ENCODE measurements at places on chromosomes 4 and X.

GRCh38 chr4:17280261-17281018 is 231.4 kb downstream of the QDPR start:
- no peak for DNase-seq

GRCh38 chrX:46575991-46576392 is 2.4 kb downstream of the CHST7 start:
- no peak for DNase-seq

GRCh38 chr4:138911909-138912703 is 103.5 kb upstream of the NOCT start:
- DNase-seq: no peak

GRCh38 chrX:20266810-20267606 is at the start of gene RPS6KA3:
RPS6KA3 (minus strand) TSS chrX:20266909; CDS start chrX:20266632, 277 bp downstream.
- peak; percentile 80 for DNase-seq

DNA sequence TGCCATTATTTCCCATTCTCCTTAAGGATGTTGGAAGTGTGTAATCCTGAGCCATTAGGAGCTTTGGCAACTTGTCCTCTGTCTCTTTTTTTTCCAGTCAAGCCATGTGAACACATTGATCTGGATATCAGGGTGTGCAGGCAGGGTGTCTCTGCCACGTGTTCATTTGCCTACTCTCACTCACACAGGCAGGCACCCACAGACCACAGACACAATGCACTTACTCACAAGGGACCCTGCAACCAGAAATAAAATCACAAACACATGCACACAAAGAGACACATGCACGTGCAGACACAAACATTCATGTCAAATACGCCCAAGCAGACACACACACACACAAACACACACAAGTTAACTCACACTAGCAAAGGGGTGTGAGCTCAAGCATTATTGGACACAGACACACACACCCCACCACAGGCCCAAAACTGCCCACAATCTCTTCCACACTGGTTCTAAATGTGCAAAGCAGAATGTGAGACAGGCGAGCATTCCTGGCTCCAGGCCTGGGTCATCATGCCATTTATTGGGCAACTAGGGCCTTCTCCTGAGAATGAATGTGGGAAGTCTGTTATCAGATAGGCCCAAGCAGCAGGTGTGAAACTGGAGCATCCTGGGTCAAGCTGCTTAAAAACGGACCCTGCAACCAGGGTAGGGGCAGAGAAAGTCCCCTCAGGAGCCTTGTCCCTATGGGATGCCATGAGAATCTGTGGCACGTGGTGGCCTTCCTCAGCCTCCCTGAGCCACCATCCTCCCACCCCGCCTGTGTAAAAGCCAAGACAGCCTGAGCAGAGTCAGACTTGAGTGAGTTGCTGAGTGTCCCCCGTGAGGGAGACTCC is 63.4 kb downstream of the NBDY start:
- no peak for DNase-seq

GRCh38 chrX:112851806-112852205 is 11.2 kb upstream of the AMOT start:
- DNase-seq: no peak

- no peak for DNase-seq
These were observed at the start of gene MAGEB5 for GRCh38 chrX:26215869-26216268. MAGEB5 (plus strand) TSS chrX:26216169; CDS start chrX:26217302, 1,133 bp downstream.

- no peak for DNase-seq
These were observed 177.4 kb upstream of the SCML1 start for GRCh38 chrX:17559728-17560379.

DNA sequence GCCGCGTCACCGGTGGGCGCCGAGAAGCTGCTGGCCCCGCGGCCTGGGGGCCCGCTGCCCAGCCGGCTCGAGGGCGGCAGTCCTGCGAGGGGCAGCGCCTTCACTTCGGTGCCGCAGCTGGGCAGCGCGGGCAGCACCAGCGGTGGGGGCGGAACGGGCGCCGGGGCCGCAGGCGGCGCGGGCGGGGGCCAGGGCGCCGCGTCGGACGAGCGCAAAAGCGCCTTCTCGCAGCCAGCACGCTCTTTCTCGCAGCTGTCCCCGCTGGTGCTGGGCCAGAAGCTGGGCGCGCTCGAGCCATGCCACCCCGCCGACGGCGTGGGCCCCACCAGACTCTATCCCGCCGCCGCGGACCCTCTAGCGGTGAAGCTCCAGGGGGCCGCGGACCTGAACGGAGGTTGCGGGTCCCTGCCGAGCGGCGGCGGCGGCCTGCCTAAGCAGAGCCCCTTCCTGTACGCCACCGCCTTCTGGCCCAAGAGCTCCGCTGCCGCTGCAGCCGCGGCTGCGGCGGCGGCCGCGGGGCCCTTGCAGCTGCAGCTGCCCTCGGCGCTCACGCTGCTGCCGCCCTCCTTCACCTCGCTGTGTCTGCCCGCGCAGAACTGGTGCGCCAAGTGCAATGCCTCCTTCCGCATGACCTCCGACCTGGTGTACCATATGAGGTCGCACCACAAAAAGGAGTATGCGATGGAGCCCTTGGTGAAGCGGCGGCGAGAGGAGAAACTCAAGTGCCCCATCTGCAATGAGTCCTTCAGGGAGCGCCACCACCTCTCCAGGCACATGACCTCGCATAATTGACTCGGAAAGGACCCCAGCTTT is 5.6 kb downstream of the PRDM8 start:
- DNase-seq: peak; percentile 62

GRCh38 chr4:125986307-125986706 is 671.6 kb downstream of the FAT4 start:
- no peak for DNase-seq

- no peak for DNase-seq
These were observed 25.5 kb downstream of the TBC1D19 start for GRCh38 chr4:26609391-26609790.

- DNase-seq: no peak
These were observed 114.8 kb upstream of the LIMCH1 start for GRCh38 chr4:41423117-41423516.

GRCh38 chr4:176708771-176709311 is 83.9 kb downstream of the VEGFC start:
- no peak for DNase-seq

GRCh38 chr4:181541396-181541795 is 701.8 kb upstream of the TENM3 start:
- no peak for DNase-seq

DNA sequence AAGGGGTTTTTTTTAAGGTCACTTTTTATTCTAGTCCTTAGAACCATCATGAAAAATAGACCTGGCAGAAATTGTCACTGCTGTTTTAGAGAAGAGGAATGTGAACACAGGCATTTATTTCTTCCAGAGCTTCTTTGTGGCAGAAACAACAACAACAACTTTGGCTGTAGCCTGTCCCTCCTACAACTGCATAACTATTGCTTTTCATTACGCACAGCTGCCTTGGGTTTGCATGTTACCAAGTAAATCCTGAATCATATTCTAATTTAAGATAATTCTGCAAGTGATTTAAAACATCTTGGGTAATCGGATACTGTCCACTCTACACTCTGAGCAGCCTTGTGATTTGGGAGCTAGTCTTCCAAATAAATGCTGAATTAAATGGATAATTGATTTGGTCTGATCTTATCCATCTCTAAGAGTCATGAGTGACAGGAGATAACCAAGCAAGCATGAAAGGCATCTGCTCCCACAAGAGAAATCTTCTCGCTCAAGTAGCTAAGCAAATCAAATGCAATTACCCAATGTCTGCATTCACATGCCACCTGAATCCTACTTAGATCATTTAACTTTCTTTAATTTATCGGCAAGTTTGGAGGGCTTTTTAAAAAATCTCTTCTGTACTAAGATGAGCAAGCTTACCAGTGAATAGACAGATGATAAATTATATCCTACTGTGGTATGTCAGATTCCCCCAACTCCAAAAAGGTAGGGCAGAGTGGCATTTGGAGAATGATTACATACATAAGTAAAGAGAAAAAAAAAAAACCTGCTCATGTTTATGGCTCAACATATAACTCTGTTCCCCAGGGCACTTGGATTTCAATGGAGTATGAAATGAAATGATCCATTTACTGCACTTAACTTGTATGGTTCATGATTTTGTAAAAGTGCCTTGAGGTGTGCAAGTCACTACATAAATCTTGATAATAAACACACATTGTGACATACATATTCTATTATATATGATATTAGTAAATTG is 73.6 kb downstream of the EGF start:
- no peak for DNase-seq

DNA sequence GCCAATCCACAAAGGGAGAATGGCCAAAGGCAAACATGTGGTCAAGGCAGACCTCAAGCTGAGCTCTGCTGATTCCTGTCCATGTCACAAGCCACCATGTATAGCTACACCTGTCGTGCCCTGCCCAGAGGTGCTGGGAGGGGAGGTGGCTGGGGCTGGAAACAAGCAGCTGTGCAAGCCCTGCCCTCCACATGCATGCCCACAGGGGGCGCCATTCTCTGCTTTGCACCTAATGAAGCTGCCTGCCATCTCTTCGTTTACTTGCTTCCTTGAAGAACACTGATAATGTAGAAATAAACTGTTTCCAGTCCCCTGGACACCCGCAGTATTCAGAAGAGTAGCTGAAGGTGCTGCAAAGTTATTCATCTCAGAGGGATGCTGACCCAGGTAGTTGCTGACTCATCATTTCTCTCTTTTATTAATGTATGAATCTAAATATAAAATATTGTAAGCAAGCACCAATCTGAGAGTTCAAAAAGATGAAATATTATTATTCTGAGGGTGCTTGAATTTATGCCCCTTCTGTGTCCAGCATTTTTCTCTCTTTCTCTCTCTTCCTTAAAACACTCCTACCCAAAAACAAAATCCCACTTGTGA is 278.6 kb downstream of the ADGRA3 start:
- peak; percentile 57 for DNase-seq

- DNase-seq: no peak
These were observed 20.1 kb downstream of the SLC7A11 start for GRCh38 chr4:138222046-138222445.

- DNase-seq: no peak
These were observed 60.9 kb downstream of the SLC7A11 start for GRCh38 chr4:138181287-138181686.

DNA sequence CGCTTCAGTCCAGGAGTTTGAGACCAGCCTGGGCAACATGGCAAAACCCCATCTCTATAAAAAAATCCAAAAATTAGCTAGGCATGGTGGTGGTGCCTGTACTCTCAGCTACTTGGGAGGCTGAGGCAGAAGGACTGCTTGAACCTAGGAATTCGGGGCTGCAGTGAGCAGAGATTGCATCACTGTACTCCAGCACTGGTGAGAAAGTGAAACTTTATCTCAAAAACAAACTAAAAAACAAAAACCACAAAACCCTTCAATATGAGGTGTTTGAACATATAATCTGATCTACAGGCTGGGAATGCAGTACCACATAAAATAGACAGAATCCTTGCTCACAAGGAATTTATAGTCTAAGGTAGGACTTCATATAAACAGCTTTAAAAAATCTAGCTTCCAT is 103.9 kb downstream of the PDS5A start:
- DNase-seq: no peak

DNA sequence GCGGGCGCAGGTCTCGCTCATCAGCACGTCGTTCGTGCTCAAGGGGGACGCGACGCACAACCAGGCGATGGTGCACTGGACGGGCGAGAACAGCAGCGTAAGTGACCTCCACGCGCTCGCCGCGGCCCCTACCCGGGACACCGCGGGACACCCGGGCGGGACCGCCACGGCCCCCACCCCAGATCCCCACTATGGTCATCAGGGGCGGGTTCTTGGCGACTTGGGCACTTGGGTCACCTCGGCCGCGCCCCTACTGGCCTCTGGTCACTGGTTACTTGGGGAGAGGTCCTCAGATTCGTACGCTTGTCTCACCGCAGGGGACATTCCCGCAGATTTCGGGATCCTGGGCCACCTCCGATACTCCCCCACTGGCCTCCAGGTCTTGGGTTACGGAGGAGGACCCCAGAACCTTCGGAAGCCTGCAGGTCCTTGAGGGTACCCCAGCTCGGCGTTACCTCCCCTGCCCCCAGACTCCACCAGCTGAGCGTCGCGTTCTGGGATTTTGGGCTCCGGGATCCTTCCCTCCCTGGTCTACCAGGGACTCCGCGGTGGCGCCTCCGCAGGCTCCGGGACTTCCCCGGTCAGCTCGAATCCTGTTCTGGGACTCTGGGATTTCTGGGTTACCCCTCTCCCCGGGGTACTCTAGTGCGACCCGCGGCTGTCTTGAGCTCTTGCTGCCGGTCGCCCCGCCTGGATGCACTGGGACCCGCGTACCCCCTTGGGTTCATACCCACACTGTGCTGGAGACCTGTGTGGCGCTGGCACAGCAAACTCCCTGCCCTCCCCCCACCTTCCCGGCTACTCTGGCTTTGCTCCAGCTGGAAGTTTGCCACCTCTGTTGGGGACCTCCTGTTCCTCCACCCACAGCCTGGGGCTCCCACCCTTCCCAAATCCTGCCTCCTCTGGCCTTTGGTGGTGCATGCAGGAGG is 956 bp downstream of the SORCS2 start:
- peak; percentile 45 for DNase-seq

DNA sequence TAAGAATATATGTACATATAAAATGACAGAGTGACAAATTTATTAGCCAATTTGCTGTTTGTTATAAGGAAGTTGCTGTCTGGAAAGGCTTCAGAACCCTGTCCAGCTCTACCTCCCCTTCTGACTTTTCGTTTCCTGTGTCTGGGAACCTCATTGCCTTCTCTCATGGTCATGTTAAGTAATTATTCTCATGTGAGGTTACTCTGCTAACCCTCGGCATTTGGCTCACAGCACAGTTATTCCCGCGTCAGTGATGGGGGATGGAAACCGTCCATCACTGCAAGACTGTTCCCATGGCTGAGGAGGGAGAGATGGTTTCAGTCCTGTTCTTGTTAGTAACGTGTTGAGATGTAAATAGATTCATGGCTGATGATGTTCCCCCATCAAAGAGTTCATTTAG is 11.9 kb downstream of the EDNRA start:
- DNase-seq: no peak

DNA sequence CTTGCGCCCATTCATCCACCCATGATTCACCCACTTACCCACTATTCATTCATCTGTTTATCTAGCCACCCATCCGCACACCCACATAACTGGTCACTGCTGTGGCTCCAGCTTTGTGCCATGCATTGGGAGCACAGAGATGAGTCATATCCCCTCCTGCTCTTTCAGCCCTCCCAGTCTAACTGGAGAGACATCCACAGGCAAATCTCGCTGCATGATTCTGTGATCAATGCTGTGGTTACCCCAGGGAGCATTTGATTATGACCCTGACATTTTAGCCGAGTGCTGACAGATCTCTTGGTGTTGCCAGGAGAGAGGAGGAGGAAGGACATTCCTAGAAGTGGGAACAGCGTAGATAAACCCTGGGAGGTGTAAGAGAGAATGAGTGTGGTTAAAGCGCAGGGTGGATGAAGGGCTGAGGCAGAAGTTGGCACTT is 10.4 kb upstream of the PORCN start:
- DNase-seq: no peak

Measured in activated naive CD4-positive, alpha-beta T cell treated with anti-CD3 and anti-CD28 coated beads, Interleukin-2, amount 50 U/mL, for 72 hours (primary cell).